ENCODE measurements at places on chromosomes 11 and 22.
A peak's percentile ranks its signal among the peaks of the same experiment; 100 is the strongest.

GRCh38 chr11:114059278-114059983 lies at the start of gene ZBTB16:
ZBTB16 (plus strand) TSS chr11:114059711; CDS start chr11:114063301, 3,590 bp downstream.
- peak; percentile 51 for DNase-seq

GRCh38 chr22:29184849-29185490 lies 20.7 kb upstream of the EMID1 start:
- DNase-seq = no peak

DNA sequence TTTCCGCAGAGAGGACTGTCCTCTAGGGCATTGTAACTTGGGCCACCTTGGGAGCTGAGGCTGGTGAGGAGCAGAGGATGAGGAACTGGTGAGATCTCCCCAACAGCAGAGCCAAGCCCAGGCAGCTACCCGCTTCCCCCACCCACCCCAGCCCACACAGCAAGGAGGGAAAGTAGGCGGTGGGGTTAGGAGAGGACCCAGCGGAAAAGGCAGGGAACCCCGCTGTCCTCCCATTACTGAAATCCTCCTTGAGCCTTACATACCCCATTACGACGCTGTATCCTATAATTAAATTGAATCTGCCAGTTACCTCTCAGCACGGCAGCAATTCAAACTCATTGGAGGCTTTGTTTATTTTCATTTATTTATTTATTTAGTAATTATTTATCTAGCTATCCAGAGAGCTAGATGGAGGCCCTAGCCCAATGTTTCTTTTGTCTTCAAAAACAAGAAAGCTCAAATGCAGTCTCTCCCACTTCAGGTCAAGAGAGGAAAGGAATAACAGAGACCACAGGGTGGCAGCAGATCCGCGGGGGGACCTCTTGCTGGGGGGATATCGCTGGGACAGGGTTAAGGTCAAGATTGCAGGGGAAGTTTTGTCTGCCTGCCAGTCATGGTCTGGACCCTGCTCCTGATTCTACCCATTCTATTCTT lies 218.0 kb downstream of the ST3GAL4 start:
- DNase-seq = no peak

GRCh38 chr11:64144587-64145472 lies 21.1 kb downstream of the MACROD1 start:
- DNase-seq = no peak

DNA sequence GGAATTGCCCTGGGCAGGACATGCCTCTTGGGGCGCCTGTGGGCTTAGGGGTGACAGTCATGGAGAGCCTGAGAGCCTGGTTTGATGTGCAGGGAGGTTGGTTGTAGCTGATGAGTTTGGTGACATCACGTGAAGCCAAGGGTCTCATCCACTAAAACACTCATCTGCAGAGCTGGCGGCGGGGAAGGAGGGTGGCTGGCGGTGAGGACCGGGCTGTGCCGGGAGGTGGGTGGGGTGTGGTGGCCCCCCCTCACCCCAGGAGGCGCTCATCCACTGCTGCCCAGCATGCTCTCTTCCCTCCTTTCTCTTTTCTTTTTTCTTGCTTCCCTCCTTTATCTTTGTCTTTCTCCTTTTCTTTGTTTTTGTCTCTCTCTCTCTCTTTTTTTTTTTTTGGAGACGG lies 49.0 kb downstream of the GRAMD4 start:
- no peak for DNase-seq

DNA sequence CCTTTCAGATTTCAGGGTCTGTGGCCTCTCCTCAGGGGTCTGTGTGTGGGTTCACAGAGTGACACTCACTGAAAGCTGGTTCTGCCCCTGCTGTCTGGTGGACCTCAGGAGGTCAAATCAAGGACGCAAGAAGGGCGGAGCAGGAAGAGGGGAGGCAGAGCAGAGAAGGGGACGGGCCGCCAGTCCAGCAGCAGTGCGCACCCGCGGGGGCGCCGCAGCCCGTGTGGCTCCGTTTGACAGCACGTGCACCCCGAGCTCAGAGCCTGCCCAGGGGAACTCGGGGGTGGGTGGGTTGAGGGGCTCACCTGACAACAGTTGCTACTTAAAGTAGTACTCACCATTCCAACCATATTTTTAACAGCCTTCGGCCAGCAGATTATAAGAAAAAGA lies 71.4 kb upstream of the PITPNB start:
- no peak for DNase-seq

DNA sequence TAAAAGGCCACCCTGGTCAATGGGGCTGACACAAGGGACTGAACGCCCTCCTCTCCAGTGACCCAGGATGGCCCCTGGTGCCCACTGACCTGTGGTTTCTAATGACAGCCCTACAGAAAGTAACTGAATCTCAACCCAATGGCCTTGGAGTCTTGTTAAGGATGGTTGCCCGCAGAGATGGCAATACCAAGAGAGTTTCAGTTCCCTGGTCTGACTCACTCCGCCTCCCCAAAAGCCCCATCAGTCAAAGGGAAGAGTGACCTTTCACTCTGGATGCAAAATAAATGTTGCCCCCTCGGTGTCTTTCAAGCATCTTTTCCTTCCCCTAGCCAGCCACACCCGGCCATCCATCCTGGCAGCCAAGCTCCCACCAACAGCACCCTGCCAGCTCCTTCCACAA lies 57.7 kb upstream of the ISX start:
- no peak for DNase-seq

DNA sequence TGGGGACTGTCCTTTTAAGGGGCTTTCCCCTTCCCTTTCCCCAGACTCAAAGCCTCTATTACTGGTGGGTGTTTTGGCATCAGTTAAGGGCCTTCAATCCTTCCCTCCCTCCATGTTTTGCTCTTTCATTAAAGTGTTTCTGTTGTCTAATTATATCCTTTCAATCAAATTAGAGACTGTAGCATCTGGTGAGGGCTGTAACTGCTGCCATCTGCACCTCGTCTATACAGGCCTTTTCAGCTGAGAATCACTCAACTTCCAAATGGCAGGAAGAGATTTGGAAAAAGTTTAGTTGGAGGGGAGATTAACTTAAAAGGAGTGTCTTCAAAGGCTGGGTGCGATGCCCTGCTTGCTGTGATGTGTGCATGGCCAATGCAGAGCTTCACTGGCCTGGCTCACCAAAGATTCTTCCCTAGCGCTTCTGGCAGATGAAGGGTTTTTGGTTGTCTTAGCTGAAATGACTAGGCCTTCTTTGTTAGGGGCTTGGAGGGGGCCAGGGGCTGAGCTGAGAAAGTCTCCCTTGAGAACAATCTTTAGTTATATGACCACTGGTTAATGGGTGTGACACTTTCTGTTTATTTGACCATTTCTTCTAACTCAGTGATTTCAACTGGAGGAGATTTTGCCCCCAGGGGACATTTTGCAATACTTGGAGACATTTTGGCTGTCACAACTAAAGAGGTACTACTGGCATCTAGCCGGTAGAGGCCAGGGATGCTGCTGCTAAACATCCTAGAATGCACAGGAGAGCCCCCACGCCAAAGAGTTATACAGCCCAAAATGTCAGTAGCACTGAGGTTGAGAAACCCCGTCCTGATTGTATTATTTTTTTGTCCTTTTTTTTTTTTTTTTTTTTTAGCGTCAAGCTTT lies 7.5 kb downstream of the KREMEN1 start:
- peak; percentile 77 for DNase-seq

GRCh38 chr11:61297746-61298145 lies 2.6 kb upstream of the VWCE start:
- no peak for DNase-seq

- DNase-seq = no peak
Observed at GRCh38 chr11:33394431-33395109, 137.4 kb downstream of the HIPK3 start.

GRCh38 chr22:40808018-40808841 lies 10.9 kb downstream of the SLC25A17 start:
- no peak for DNase-seq

GRCh38 chr11:44564166-44564565 lies 1.3 kb upstream of the CD82 start:
- no peak for DNase-seq

DNA sequence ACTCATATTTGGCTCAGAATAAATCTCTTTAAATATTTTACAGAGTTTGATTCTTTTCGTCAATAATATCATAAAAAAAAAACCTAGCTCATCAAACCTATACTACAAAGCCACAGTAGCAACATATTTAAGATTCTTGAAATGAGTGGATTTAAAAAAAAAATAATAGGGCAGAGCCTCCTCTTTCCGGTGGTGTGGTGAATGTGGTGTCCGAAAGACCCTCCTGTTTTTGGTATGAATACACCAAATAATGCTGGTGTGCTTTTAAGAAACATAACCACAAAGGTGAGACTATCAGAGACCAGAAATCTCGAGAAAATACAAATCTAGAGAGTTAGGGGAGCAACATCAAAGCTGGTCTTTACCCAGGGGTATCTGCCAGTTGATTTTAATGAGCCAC lies 342.6 kb downstream of the TBC1D22A start:
- DNase-seq = no peak

GRCh38 chr11:953512-953911 lies 27.8 kb downstream of the AP2A2 start:
- no peak for DNase-seq

DNA sequence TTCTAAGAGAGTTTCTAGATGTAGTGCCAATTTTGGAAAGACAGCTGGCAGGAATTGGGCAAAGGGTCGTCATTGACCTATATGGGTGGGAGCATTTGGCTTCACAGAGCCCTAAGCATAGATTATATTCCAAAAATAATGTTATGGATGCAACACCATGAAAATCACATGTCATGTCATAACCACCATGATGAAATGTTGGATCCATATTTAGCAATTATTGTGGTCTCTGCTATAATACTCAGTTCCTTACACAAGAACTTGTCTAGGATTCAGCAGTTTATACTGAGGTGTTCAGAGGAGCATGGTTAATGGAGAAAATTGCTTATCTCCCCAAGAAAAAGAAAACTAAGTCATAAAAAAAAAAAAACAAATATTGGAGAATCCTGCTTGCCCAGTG lies 31.6 kb downstream of the NTM start:
- DNase-seq = no peak

GRCh38 chr11:47864901-47865300 lies 16.8 kb upstream of the NUP160 start:
- DNase-seq = no peak

GRCh38 chr11:123509737-123510578 lies 79.9 kb downstream of the GRAMD1B start:
- DNase-seq = peak; percentile 39

DNA sequence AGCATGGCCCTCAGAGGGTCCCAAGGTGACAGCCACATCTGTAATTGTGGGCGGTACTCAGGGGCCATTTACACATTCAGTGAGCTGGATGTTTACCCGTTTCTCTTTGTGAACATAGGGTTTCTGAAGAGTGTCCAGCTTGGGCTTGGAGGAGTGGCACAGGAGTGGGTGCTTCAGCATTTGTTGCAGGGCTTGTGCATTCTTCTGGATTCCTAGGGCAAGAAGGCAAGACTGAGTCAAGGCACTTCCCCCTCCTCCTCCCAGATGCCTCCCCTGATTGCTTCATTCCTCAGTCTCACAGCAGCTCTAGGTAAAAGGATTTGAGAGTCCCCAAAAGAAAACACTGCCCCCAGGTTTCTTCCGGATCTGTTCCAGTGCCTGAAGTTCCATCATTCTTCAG lies 95.4 kb downstream of the RNF169 start:
- DNase-seq = no peak

- DNase-seq = peak; percentile 71
Observed at GRCh38 chr11:85941380-85941973, 86.3 kb downstream of the CCDC83 start.

GRCh38 chr11:104529213-104529612 lies 365.3 kb upstream of the PDGFD start:
- DNase-seq = no peak

DNA sequence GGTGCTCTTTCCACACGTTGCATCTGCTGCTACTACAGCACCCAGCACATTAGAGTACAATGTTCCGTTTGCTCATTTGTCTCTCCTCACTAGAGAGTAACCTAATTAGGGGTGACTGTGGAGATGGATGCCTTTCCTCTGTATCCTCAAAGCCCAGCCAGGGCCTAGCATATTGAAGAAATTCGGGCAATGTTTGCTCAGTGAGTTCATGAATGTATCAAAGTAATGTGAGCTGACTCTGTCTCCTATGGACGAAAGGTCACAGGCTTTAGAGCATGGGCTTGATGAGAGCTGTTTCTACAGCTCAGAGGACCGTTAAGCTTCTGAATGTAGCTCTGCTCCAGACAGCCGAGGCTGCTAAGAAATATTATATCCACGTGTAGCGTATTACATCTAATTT lies 67.5 kb downstream of the C11orf58 start:
- DNase-seq = no peak

GRCh38 chr11:36976741-36977140 lies 378.7 kb upstream of the RAG2 start:
- no peak for DNase-seq

Data from NCI-H2171 (cell line).